Upper lobe of left lung (tissue), 6 donors: ENCODE measurements at places on chromosomes 3 and 15.

GRCh38 chr3:61594144-61594963 lies 33.0 kb downstream of the PTPRG start:
- peaks cover 16% of the 10 kb centered on the region for H3K4me1 ChIP-seq
- no peaks in the 10 kb centered on the region for H3K27me3 ChIP-seq
- H3K36me3 ChIP-seq: no peaks in the 10 kb centered on the region

- no peaks in the 10 kb centered on the region for H3K36me3 ChIP-seq
- DNase-seq: no peak
- no peaks in the 10 kb centered on the region for H3K27me3 ChIP-seq
- peaks cover 23% of the 10 kb centered on the region for H3K4me1 ChIP-seq
- H3K27ac ChIP-seq: no peak overlapping the region
- no peak overlapping the region for H3K4me3 ChIP-seq
These were observed 4.6 kb downstream of the PARL start for GRCh38 chr3:183880121-183880520.

DNA sequence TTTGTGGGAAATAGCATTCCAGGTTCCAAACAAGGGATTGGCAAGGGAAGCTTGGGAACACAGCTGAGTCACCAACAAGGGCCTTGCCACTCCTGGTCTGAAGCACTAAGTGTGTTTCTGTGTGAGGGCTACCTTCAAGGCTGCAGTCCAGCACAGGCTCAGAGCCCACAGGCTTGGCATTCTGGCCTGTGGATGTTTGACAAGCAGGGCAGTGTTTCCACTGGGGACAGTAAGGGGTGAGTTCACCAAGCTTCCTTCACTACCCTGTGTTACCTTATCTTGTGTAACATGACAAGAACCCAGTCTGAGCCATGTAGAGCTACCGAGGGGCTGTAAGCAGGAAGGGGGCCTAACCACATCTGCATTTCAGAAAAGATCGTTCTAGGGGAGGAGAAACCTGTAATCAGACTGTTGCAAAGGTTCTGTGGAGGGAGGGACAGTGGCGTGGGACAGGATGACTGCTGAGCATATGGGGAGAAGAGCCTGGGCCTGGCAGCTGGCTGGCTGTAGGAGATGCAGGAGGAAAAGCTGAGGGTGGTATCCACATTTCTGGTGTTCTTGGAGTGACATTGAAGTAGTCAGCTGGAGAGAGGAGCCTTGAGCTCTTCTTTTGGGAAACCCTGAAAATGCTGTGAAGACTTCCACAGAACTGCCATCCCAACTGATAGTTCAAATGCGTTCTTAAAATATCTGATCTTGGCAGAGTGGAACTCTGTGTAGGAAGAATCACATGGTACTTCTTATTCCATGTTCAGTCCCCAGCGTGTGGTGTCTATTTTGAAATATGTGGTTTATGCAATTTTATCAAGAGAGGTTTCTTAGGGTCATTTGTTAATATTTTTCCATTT lies 61.3 kb downstream of the CTDSPL start:
- no peaks in the 10 kb centered on the region for H3K36me3 ChIP-seq
- H3K4me3 ChIP-seq: no peak overlapping the region
- no peaks in the 10 kb centered on the region for H3K27me3 ChIP-seq
- H3K27ac ChIP-seq: peak overlapping the region; percentile 52
- no peak for DNase-seq

DNA sequence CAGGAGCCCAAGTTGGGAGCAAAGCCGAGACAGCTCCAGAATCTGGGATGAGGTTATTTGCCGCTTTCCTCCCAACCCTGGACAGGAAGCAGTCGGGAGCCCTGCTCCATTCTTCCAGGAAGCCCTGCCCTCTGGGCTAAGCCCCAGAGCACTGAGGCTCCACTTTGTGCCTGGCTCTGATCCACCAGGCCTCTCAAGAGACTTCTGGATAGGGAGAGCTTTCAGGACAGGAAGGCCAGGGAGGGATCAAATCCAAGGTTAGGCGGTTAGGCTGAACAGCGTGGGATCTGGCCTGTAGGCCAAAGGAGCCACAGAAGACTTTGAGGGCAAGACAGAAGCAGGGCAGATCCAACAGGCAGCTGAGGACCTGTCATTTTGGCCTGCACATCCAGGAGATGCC lies 835 bp downstream of the STOML1 start:
- peaks cover 80% of the 10 kb centered on the region for H3K4me1 ChIP-seq
- peak overlapping the region; percentile 76 for H3K4me3 ChIP-seq
- no peaks in the 10 kb centered on the region for H3K27me3 ChIP-seq

GRCh38 chr15:92811148-92811913 lies 88.8 kb upstream of the CHD2 start:
- H3K27me3 ChIP-seq: no peaks in the 10 kb centered on the region
- peak overlapping the region; percentile 2 for H3K4me3 ChIP-seq
- peaks cover 17% of the 10 kb centered on the region for H3K4me1 ChIP-seq
- H3K27ac ChIP-seq: peak overlapping the region; percentile 97
- DNase-seq: peak; percentile 67
